ENCODE measurements at places on chromosomes 5 and 9.

DNA sequence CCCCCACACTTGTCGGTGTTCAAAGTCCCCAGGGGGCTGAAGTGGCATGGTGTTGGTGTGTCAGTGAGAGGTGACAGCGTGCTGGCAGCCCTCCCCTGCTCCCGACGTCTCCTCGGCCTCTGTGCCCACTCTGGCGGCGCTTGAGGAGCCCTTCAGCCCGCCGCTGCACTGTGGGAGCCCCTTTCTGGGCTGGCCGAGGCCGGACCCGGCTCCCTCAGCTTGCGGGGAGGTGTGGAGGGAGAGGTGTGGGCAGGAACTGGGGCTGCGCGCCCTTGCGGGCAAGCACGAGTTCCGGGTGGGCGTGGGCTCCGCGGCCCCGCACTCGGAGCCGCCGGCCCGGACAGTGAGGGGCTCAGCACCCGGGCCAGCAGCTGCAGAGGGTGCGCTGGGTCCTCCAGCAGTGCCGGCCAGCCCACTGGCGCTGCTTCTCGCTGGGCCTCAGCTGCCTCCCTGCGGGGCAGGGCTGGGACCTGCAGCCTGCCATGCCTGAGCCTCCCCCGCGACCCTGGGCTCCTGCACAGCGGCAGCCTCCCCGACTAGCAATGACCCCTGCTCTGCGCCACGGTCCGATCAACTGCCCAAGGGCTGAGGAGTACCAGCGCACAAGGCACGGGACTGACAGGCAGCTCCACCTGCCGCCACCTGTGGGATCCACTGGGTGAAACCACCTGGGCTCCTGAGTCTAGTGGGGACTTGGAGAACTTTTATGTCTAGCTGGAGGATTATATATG is 224.1 kb upstream of the RIOK2 start:
- no peak for DNase-seq
- no peak overlapping the region for H3K4me3 ChIP-seq
- H3K36me3 ChIP-seq = no peaks in the 10 kb centered on the region
- H3K4me1 ChIP-seq = no peaks in the 10 kb centered on the region

DNA sequence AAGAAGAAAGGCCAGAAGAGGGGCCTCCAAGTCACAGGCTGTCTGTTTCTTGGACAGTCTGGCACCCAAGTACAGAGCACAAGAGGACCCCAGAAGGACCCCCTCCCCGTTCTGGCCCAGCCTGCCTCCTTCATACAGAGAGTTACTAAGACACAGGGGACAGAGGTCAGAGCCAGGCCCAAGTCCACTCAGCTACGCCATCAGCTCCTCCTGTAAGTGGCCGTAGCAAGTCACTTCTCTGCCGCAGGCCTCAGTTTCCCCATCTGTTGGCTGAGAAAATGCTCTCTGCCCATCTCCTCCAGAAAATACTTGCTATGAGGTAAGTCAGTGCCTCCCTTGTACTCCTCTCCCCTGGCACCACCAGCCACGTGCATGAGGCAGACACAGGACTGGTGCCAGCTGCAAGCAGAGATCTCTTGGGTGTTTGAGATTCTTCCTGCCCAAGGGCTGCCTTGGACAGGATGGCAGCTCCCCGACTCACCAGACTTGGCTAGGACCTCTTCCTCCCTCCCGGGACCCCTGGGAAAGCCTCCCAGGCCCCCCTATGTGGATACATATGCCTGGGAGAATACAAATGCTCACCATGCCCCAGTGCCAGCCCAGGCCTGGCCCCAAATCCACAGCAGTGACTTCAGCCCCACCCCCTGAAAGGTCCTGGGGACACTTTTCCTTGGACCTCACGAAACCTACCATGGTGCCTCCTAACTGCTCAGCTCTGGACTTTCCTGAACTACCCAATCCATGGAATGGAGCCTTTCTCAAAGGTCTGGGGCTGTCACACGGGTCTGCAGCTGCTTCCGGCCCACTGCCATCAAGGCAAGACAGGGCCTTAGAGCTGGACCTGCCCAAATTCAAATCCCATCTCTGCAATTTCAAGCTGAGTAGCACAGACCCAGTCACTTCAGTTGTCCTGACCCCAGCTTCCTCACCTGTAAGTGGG is 5.1 kb downstream of the EEIG1 start:
- peak overlapping the region; percentile 23 for H3K27ac ChIP-seq
- DNase-seq = no peak
- peaks cover 52% of the 10 kb centered on the region for H3K4me1 ChIP-seq

DNA sequence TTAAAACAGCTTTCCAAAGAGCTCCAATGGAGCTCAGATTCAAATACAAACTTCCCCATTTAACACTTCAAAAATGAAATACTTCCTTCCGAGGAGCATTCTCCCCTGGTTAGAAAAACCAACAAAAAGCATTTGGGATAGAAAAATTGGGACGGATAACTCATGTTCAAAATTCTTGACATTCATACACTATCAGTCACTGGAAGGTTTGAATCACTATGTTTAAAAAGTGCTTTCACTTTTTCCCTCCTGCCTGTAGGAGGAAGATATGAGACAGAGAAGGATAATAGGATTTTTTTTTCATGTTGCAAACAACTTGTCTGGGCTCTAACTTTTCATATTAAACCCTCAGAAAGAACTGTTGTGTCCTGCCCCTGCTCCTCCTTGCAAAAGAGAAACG is 412.0 kb downstream of the ACTL7B start:
- no peak overlapping the region for H3K4me3 ChIP-seq
- no peaks in the 10 kb centered on the region for H3K27me3 ChIP-seq
- H3K36me3 ChIP-seq = no peaks in the 10 kb centered on the region
- no peak overlapping the region for H3K27ac ChIP-seq
- no peaks in the 10 kb centered on the region for H3K4me1 ChIP-seq

DNA sequence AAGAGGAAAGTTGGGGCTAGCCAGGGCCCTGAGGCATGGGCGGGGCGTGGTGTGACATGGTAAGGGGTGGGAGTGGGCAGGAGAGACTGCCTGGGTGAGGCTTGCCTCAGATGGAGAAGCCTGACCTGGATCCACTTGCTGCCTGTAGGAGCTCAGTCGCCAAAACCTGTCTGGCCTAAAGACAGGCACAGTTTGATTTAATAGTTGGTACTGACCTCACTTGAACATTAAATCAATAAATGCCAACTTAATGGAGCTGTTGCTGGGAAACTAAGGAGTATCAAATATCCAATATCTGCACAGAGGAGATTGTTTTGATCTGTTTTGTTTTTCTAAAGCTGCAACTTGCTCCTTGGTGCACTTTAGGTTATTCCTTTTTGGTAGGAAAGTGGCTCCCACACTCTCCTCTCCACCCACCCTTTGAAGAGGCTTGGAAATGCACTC is 86.4 kb downstream of the RCL1 start:
- no peak overlapping the region for H3K27ac ChIP-seq
- DNase-seq = no peak
- no peaks in the 10 kb centered on the region for H3K4me1 ChIP-seq
- no peaks in the 10 kb centered on the region for H3K27me3 ChIP-seq
- H3K4me3 ChIP-seq = no peak overlapping the region
- no peaks in the 10 kb centered on the region for H3K36me3 ChIP-seq

DNA sequence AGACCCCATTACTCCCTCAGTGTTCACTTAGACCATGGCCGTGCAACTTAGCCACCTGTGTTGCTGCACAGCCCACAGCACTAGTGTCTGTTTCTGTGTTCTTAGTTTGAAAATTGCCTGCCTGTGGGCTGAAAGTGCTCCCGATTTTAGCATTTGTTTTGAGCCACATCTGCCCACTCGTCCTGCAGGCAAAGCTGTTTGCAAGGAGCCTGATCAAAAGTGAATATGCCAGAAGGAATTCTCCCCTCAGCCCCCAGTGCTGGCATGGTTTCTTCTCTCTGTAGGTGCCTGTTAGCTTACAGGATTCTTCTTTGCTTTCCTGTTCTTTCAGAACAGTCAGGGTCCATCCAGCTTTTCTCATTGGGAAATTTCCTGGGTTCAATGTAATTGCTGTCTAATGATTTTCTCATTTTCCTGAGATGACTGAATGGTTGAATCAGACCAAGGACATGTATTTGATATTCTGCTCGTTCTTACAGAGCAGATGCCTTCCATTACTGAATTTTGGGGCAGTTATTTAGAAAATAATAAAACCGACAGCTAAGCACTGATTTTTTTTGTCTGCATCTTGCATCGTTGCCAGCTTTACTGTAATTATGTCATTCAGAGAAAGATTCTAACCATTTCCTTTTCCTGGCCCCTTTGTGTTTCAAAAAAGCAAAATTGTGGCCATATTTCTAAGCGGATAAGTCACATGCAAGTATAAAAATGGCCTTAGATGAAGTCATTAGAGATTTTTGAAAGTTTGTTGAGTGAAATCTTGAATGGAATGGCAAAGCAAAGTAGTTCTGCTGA is 111.1 kb upstream of the CKMT2 start:
- no peaks in the 10 kb centered on the region for H3K27me3 ChIP-seq
- H3K4me1 ChIP-seq = peaks cover 25% of the 10 kb centered on the region
- peak overlapping the region; percentile 67 for H3K27ac ChIP-seq
- H3K4me3 ChIP-seq = no peak overlapping the region

DNA sequence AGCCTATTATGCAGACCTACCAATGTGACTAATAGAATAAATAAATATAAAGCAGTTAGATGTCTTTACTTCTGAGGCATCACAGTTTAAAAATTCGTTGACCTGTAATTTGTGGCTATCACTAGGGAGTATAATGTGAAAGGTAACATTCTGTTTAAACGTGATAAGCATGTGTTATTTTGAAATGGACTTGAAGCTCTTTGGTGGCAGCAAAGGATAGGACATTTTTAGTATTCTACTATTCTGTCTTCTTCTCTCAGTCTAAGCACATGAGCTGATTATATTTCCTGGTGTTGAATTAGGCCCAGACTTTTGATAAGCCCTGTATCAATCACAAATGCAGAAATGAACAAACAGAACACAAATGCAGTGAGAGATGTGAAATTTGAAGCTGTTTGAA is 974.0 kb upstream of the CDH10 start:
- H3K27me3 ChIP-seq = no peaks in the 10 kb centered on the region
- no peak overlapping the region for H3K27ac ChIP-seq
- no peak overlapping the region for H3K4me3 ChIP-seq
- no peak for DNase-seq
- no peaks in the 10 kb centered on the region for H3K36me3 ChIP-seq

DNA sequence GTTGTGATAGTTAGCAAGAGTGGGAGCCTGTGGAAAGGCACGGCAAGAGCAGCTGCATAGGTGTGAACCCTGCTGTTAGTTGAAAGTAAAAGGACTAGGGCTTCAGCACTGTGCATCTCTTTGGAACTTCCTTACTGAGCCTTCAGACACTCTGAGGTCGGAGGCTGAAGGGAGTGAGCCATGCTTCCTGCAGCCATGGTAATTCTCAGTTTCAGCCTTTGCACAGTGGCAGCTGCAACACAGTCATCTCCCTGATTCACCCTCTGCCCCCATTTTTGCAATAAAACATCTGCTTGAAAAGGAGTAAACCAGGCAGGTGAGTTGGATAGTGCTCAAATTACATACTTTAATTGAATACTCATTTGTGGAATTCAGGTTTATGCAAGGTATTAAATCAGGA is 6.5 kb upstream of the TLE4 start:
- H3K27me3 ChIP-seq = no peaks in the 10 kb centered on the region
- DNase-seq = no peak
- peaks cover under 1% of the 10 kb centered on the region for H3K4me1 ChIP-seq
- no peak overlapping the region for H3K27ac ChIP-seq
- no peak overlapping the region for H3K4me3 ChIP-seq
- H3K36me3 ChIP-seq = no peaks in the 10 kb centered on the region

Measured in A673 (cell line).